ENCODE measurements at places on chromosomes 1 and 21.

- no peak for DNase-seq
Measured at GRCh38 chr1:162281426-162281825, 95.2 kb downstream of the SPATA46 start.

DNA sequence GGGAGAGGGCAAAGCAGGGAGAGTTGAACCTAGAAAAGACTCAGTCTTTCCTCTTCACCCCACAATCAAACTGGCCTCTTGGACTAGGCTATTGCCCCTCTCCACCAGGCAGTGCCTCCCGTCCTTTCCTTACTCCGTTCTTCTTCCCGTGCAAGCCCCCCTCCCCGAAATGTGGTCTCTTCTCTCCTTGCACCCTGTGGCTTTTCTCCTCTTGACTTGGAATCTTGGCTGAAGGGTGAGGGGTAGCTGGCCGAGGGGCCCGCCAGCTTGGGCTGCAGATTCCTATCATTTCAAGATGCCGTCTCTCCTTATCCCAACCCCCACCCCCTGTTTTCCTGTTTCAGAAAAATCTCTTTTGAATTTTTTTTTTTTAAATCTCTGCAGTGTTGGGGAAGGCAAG, 1.6 kb downstream of the WNT2B start:
- no peak for DNase-seq

GRCh38 chr1:156746728-156747631, 4.5 kb downstream of the HDGF start:
- DNase-seq: no peak

GRCh38 chr1:14476170-14476955, 122.1 kb upstream of the KAZN start:
- DNase-seq: no peak

GRCh38 chr1:41780322-41780721, 138.4 kb downstream of the HIVEP3 start:
- no peak for DNase-seq

DNA sequence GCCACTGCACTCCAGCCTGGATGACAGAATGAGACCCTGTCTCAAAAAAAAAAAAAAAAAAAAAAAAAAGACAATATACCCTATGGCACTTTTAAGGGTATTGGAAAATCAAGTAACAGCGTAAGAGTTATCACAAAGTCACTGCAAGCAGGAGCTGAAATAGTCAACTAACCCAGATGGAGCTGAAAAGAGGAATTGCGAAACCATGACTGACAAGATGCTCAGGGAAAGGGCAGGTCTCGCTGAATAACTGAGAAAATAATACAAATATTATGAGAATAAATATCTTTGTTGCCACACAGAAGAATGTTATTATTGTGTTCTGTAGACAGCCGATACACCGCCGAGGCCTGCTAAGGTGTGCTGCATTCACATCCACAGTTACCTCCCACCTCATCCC, 17.8 kb downstream of the HLCS start:
- no peak for DNase-seq

DNA sequence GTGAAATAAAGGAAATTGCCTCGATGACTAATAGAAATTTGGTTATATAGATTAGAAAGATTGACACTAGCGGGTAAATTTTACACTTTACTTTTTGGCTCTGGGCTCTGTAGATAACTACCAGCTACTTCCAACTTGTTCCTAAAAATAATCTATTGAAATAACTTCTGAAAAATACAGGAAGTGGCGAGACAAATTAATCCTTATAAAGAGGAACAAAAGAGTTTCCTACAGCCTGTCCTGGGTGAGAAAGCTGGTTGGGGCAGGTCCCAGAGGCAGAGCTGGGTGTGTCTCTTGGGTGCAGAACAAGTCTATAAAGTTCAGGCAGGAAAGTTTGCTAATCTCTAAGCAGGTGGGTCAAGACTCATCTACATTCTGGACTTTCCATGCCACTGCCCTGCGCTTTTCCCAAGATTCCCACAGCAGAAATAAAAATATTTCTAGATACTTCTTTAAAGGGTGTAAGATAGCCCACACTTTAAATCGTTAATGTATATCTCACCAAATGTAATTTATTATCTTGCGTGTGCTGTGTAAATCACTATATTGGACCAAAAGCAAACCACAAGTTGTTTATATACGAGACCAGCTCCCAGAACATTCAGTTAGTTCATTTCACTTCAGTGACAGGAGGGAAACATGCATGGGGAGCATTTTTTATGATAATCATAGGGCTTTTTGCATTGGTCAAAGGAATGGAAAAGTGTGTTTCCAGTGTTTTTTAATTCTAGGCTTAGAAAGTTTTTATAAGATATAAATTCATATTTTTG, 70.1 kb upstream of the NRIP1 start:
- no peak for DNase-seq

DNA sequence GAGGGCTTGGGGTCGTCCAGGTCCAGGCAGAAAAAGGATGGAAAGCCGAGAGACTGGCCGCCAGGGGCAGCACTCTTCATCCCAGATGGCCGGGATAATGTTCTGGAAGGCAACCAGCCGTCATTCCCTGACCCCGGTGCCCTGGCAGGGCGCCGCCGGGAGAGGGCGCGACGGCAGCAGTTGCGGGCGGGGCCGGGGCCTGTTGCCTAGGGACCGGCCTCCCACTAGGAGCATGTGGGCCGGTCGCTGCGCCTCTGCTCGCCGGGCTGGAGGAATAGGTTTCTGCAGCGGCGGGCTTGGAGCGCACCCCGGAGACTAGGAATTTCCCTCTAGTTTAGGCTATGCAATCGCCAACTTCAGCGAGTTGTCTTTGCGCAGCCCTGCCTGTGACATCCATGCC, 11.0 kb downstream of the DMRTB1 start:
- no peak for DNase-seq
